ENCODE measurements at places on chromosomes 5 and 9.

GRCh38 chr5:177539411-177539810 lies 15.0 kb downstream of the FAM193B start:
- no peak for DNase-seq

GRCh38 chr9:88826181-88826580 lies 165.1 kb upstream of the S1PR3 start:
- DNase-seq: no peak

DNA sequence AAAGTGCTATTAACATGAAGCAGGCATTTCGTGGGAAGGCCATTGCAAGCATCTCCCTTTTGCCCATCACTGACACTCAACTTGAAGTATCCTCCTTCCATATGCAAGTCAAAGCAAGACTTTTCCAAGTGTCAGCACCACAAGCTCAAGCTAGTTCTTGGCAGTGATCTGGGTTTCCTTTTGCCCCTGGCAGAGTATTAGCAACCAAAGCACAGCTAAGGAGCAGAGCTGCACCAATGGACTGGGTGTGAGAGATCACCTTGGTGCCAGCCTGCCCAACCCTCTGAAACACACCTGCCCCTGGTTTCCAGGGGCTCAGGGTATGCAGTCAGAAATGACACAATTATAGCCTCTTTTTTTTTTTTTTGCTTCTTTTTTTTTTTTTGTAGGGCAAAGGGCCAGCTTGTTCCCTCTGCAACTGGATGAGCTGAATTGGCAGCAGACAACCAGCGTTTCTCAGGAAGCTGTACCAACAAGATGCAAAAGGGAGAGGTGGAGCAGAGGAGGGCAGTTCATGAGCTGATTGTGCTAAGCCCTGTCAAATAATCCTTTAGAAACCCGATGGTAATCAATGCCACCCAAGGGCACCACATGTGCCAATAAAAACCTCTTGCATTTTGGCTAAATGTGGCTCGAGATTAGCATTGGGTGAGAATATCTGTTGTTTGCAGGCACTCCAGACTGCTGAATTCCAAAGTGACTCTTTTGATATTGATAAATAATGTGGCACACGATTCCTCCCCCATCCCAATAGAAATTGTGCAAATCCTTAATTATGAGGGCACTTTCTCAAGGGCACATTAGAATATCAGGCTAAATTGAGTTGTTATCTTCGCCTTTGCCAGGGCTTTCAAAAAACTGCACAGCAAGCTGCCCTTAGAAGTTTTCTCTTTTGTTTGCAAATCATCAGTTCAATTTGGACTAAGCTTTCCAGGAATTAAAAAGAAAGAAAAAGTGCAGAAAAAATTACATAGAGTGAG lies 192.4 kb downstream of the GAS1 start:
- DNase-seq: no peak

- no peak for DNase-seq
These were observed 228.1 kb upstream of the DAPK1 start for GRCh38 chr9:87269296-87270176.

GRCh38 chr9:137319011-137319738 lies 17.1 kb upstream of the NRARP start:
- no peak for DNase-seq

GRCh38 chr9:107685901-107686300 lies 196.3 kb upstream of the KLF4 start:
- no peak for DNase-seq

DNA sequence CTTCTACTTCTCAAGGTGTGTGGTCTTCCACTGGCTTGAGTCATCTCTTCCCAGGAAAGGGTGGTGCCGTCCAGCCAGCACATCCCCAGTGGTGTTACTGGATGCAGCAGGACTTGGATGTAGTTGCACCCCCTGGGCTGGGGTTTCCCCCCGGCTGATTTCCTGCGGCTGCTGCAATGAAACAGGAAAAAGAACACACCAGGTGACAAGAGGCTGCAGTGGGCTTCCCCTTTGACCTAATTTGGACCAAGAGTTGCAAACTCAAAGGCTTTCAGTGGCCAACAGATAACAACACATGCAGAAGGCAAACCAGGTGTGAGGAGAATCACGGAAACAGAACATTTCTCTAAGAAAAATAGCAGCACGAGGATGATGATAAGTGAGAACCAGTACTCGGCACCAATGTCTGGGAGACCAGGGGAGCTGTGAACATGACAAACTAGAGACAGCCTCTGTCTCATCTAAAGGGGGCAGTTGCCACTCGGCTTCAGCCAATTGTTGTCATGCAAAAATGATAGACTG lies 83.7 kb downstream of the PDE6A start:
- no peak for DNase-seq

DNA sequence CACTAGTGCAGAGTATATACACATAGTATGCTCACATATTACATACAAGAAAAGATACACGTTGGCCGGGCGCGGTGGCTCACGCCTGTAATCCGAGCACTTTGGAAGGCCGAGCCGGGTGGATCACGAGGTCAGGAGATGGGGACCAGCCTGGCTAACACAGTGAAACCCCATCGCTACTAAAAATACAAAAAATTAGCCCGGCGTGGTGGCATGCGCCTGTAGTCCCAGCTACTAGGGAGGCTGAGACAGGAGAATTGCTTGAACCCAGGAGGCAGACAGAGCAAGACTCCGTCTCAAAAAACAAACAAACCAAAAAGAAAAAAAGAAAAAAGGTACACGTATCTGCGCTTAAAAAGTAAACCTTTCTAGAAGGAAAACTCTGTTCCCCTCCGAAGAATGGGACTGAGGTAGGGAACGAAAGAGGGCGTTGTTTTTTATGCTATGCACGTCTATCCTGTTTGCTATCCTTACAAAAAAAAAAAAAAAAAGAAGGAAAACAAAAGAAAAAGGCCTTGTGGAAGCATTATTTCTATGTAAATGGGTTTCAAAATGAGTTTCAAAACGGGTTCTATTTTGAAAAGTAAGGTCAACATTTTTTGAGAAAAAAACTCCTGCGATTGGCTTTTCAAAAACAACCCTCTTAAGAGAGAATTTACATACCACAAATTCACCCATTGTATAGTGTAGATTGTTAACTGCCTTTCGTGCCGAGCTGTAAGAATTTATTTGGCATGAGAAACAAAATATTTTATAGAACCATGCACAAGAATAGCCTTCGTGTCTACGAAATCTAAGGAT lies 1.2 kb downstream of the AK3 start:
- DNase-seq: no peak

- DNase-seq: no peak
These were observed 10.2 kb downstream of the FBXO10 start for GRCh38 chr9:37565661-37566618.

GRCh38 chr9:110579862-110580219 lies 300 bp upstream of the SVEP1 start:
- no peak for DNase-seq

- DNase-seq: no peak
These were observed 124.0 kb upstream of the PPP1R26 start for GRCh38 chr9:135355521-135356011.

- DNase-seq: no peak
These were observed 12.7 kb downstream of the BRD3 start for GRCh38 chr9:134054891-134055811.

GRCh38 chr9:33794560-33794959 lies 801 bp upstream of the PRSS3 start:
- DNase-seq: no peak

All from NCI-H1436 treated with DMSO at 0.1 percent for 48 hours (cell line).